ENCODE measurements at places on chromosomes 3 and 15.

DNA sequence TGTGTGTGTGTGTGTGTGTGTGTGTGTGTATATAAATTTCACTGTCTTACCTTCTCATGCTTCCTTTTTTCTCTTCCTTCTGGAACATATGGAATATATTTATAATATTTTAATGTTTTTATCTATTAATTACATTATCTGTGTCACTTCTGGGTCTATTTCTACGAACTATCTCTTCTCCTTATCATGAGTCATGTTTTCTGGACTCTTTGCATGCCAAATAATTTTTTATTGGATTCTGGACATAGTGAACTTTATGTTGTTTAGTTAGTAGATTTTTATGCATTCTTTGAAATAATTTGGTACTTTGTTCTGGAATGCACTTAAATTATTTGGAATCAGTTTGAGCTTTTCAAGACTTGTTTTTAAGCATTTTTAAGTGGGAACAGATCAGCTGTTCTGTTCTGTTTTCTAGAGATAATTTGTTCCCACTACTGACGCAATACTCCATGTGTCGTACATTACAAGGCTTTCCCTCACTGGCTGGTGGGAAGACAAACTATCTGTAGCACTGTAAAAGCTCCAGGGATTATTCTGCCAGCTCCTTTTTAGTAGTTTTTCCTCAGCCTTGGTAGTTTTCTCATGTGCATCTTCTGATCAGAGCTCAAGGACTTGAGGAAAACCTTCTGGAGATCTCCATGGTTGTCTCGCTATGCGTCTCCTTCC, 302.0 kb downstream of the CLSTN2 start:
- no peak for DNase-seq

DNA sequence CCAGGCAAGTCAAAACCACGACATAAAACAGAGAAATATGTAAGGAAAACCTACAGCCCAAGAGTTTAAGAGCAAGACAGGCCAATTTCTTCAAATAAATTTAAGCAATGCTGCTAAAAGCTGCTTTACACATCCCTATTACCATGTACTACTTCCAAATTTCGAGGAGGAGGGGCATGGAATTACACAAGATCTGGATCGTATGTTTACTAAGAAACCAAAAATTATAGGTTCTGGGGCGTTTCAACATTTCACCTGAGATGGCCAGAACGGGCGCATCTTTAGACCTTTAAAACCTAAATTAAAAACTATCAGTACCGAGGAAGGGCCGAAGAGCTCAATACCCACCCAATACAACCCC, 664 bp upstream of the NR2C2 start:
- no peak for DNase-seq

- DNase-seq, result no peak
These were observed 271.1 kb upstream of the GPR149 start for GRCh38 chr3:154701055-154701454.

- no peak for DNase-seq
These were observed 51.6 kb upstream of the TCF12 start for GRCh38 chr15:56866803-56867202.

GRCh38 chr3:132210476-132211346, 106.5 kb upstream of the ACP3 start:
- DNase-seq, result no peak

DNA sequence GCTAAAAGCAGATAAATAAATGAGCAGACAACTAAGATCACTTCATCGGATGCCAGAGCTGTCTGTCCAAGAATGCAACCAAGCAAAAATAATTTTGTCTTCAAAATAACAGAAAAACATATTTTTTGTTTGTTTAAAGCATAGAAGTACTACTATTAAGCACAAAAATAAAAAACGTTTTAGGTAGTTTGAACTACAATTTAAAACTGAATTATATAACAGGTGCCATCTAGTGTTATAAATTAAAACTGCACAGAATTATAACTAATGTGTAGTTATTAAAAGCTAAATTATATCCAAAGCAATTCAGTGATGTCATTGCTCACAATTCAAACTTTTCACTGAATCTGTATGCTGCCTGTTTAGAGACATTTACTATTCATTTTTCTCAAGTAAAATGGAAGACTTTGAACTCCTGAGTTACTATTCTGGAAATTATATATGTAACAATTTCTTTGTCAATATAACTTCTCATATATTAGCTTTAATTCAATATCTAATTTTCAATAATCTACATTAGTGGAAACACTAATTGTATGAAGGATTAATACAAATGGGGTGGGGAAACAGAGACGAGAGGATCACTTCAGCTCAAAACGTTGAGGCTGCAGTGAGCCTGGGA, 29.5 kb downstream of the LINS1 start:
- DNase-seq, result no peak

DNA sequence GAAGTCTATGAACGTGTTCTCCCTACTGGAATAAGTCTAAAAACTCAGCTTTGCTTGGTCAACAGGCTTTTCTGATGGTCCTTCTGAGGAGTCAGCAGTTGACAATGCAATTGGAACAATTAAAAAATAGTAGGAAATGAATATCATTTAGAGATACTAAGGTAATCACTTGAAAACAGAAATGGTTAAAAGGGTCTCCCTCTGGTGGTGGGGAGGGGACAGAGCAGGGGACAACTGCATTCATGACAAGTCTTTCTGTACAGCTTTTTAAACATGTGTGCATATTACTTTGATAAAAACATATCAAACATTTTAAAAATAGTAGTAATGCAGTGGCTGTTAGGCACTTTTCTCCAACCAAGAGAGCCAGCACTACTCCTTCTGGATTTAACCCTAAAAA, 119.9 kb upstream of the FHIT start:
- DNase-seq, result peak; percentile 5

- DNase-seq, result no peak
These were observed 96.9 kb upstream of the UBP1 start for GRCh38 chr3:33537133-33537532.

DNA sequence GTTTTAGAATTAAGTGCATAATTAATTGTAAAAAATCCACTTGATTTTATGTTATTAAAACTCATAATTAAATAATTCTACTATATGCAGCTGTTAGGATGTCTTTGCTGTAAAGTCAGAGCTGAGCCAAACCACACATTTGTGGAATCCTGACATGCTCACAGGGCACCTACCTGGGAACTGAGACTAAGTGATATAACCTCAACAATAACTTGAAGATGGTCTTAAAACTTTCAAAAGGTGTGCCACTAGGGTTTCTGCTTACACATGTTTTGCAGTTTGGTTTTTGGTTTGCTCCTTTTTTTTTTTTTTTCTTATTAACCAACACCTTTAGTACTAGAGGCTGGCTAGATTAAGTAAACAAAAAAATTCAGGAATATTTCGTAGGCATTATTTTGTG, 549.8 kb downstream of the UNC13C start:
- DNase-seq, result no peak

DNA sequence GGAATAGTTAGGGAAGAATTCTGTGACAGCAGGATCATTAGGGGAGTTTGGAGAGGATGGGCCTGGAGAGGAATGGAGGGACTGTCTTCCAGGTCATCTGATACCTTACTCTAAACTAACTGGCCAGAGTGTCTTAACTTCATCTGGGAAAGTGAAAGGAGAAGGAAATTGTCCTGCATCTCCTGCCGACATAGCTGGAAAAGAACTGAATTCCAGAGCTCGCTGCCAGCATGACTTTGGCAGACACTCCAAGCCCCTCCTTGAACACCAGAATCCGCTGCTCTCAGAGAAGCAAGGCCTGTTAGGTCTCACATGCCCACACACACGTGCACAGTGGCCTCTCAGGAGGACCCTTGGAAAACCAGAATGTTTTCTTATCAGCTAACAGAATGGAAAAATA, 10.5 kb downstream of the ABI3BP start:
- DNase-seq, result no peak

GRCh38 chr15:48654801-48655200, 9.3 kb upstream of the FBN1 start:
- DNase-seq, result no peak

DNA sequence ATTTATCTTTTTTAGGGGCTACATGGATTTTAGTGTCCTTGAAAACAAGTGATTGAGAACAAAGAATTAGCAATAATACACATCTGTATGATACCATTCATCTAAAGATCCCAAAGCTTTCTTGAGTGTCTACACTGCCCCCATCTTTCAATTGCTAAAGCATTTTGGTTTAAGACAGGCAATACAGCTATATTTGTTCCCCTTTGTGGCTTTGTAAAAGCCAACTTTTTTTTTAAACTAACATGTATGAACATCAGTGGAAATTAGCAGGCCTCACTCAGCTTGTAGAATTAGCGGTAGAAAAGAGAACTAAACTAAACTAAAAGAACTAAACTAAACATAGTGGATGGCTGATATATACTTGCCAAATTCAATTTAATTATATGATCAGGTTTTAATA, 449.6 kb downstream of the MECOM start:
- DNase-seq, result no peak

GRCh38 chr15:96560246-96560895, 229.9 kb downstream of the NR2F2 start:
- no peak for DNase-seq
